Pancreas (tissue), 10 donors: ENCODE measurements at places on chromosomes 12 and 14. TPM values are rescaled to one million over a fixed set of nuclear protein-coding genes. Genes with fewer than 3 reads are reported as not detected.

- H3K27me3 ChIP-seq, result no peaks in the 10 kb centered on the region
- H3K4me3 ChIP-seq, result no peak overlapping the region
- no peaks in the 10 kb centered on the region for H3K36me3 ChIP-seq
- no peak overlapping the region for H3K27ac ChIP-seq
- DNase-seq, result no peak
Measured at GRCh38 chr12:106934277-106934676, 21.4 kb upstream of the TMEM263 start.

Gene TAS2R42
- total RNA-seq, result not detected

DNA sequence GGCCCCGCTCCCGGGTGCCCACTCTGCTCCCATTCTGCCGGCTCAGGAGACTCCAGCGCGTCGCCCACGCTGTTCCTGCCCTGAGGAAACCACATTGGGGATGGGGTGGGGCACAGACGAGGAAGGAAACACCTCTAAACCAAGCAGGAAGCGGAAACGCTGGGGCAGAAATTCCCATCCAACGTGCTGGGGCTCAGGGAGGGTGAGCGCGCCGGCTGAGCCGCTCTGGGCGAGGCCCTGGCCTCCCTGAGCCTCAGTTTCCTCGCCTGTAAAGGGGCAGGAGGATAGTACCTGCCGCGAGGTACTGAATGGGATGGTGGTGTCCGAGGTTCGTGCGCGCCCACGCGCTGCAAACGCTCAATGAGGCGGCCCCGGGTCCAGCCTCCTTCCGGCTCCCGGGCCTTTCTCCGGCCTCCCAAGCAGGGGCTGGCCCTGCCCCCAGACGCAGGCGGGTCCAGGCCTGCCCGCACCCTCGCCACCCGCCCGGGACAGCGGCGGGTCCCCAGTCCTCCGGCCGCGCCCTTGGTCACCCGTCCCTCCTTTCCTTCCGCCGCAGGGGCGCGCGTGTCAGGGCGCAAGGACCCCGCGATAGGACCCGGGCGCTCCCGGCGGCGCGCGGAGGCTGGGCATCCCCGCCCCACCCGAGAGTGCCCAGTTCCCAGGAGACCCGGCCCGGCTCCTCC, 673 bp downstream of the BEGAIN start:
- H3K27me3 ChIP-seq, result no peaks in the 10 kb centered on the region
- H3K36me3 ChIP-seq, result no peaks in the 10 kb centered on the region
- H3K4me3 ChIP-seq, result peak overlapping the region; percentile 37
- H3K27ac ChIP-seq, result no peak overlapping the region
- no peaks in the 10 kb centered on the region for H3K4me1 ChIP-seq
- no peak for DNase-seq

GRCh38 chr14:35355981-35356841, 48.3 kb downstream of the NFKBIA start:
- peak overlapping the region; percentile 44 for H3K27ac ChIP-seq
- H3K36me3 ChIP-seq, result no peaks in the 10 kb centered on the region
- no peak for DNase-seq

DNA sequence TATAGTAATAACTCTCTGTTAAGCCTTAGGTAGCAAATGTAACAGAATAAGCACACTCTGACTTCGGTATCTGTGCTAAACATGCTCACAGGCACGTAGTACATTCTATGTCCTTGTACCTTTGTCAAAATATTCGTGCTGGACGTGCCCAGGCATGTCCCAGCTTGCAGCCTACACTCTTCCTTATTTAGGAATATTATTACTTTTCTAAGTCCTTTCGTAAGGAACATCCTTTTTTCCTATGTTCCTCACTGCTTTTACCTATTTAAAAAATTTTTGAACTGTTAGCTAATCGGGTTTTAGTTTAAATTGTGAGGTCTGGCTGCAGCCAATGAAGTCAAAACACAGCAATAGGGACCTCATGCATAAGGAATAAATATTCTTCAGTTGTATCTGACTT, 24.1 kb upstream of the UBC start:
- H3K27ac ChIP-seq, result peak overlapping the region; percentile 94
- DNase-seq, result no peak
- no peaks in the 10 kb centered on the region for H3K27me3 ChIP-seq
- peaks cover 14% of the 10 kb centered on the region for H3K4me1 ChIP-seq

Gene IL31
- total RNA-seq, result not detected

GRCh38 chr14:90757452-90757851, 58.8 kb downstream of the TTC7B start:
- no peak for DNase-seq
- H3K4me3 ChIP-seq, result no peak overlapping the region
- H3K27ac ChIP-seq, result no peak overlapping the region
- no peaks in the 10 kb centered on the region for H3K27me3 ChIP-seq
- no peaks in the 10 kb centered on the region for H3K4me1 ChIP-seq
- H3K36me3 ChIP-seq, result no peaks in the 10 kb centered on the region

Gene CDKL1
- total RNA-seq, result 3.7 TPM

- H3K36me3 ChIP-seq, result no peaks in the 10 kb centered on the region
- no peak overlapping the region for H3K4me3 ChIP-seq
- peaks cover 7% of the 10 kb centered on the region for H3K4me1 ChIP-seq
Measured at GRCh38 chr12:106249411-106250135, 1.8 kb upstream of the CKAP4 start.

DNA sequence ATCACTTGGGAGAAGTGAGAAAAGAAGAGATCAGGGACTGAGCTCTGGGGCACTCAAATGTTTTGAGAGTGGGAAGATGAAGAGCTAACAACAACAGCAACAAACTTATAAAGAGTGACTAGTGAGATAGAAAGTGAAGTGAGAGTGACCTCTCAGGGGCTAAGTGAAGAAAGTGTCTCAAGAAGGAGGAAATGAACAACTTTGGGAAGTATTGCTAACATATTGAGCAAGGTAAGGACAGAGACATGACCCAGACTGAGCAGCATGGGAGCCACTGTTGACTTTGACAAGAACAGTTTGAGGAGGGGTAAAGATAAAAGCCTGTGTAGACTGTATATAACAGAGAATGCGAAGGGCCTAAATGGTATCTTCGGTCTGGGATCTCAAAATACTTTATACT, 155.1 kb upstream of the BTG1 start:
- DNase-seq, result no peak
- H3K36me3 ChIP-seq, result no peaks in the 10 kb centered on the region

Gene TDRD9
- total RNA-seq, result 0.67 TPM

Gene KCNC2
- total RNA-seq, result not detected

Gene RNFT2
- total RNA-seq, result 1.4 TPM

Gene SLC5A8
- total RNA-seq, result not detected

Gene PRB2
- total RNA-seq, result not detected

Gene DPF3
- total RNA-seq, result 1.3 TPM

GRCh38 chr12:94048757-94049156, 99.6 kb upstream of the PLXNC1 start:
- no peak overlapping the region for H3K4me3 ChIP-seq
- H3K27ac ChIP-seq, result no peak overlapping the region
- no peaks in the 10 kb centered on the region for H3K4me1 ChIP-seq
- H3K36me3 ChIP-seq, result no peaks in the 10 kb centered on the region
- H3K27me3 ChIP-seq, result no peaks in the 10 kb centered on the region
- no peak for DNase-seq

DNA sequence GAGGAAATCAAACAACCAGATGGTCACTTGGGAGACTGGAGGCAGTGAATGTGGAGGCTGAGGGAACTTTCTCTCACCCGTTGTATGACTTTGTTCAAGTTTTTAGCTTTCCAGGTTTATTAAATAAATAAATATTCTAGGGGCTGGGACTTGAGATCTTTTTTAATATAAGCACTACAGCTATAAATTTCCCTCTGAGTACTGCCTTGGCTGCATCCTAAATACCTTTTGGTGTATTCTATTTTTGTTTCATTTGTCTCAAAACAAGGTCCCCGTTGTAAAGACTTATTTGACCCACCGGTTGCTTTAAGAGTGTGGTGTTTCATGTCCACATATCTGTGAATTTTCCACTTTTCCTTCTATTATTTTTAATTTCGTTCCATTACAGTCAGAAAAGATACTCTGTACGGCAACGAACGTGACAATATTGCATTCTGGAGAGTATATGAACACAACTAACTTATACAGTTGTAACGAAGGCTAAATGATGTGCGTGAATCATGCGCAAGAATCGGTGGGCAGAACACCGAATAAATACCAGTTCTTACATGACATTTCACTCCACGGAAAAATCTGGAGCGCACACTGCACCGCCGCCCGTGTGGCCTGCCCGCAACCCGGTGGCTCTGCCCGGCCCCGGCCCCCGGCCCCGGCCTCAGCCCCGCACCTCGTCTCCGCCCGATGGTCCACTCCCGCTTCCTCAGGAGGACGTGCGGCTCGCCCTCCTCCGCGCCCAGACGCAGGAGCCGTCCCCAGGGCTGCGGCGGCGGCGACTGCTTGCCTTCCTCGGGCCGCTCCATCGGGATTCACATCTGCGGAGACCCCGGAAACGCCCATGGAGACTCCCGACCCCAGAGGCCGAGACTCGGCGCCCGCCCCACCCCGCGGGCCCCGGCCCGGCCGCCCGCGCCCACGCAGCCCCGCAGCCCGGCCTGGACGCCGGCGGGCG, 602 bp downstream of the CHFR start:
- DNase-seq, result no peak
- no peaks in the 10 kb centered on the region for H3K36me3 ChIP-seq
- no peaks in the 10 kb centered on the region for H3K27me3 ChIP-seq
- peak overlapping the region; percentile 92 for H3K4me3 ChIP-seq
- no peaks in the 10 kb centered on the region for H3K4me1 ChIP-seq

DNA sequence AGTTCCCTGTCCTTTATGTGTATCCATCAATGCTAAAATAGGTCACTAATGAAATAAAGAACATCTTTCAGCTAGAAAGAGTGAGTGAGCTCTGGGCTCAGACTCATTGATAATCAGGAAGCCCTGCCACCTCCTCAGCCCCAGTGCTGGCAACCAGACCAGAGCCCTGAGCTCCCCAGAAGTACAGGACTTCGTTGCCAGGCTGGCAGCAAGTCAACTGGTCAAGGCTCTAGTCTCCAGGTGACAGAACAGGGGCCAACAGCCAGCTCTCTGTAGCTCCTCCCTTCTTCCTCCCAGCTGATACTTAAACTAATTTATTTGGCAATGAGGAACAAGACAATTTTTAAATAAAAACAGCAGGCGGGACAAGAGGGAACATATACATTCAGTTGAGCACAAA, 145.3 kb downstream of the EGLN3 start:
- no peak overlapping the region for H3K4me3 ChIP-seq
- peak; percentile 47 for DNase-seq
- no peaks in the 10 kb centered on the region for H3K4me1 ChIP-seq
- no peaks in the 10 kb centered on the region for H3K27me3 ChIP-seq
- no peaks in the 10 kb centered on the region for H3K36me3 ChIP-seq
- no peak overlapping the region for H3K27ac ChIP-seq

- DNase-seq, result no peak
- peaks cover 13% of the 10 kb centered on the region for H3K4me1 ChIP-seq
- no peaks in the 10 kb centered on the region for H3K36me3 ChIP-seq
- H3K27ac ChIP-seq, result no peak overlapping the region
- H3K27me3 ChIP-seq, result no peaks in the 10 kb centered on the region
Measured at GRCh38 chr14:86481104-86481503, 951.2 kb downstream of the FLRT2 start.

Gene ACOT6
- not detected for total RNA-seq

DNA sequence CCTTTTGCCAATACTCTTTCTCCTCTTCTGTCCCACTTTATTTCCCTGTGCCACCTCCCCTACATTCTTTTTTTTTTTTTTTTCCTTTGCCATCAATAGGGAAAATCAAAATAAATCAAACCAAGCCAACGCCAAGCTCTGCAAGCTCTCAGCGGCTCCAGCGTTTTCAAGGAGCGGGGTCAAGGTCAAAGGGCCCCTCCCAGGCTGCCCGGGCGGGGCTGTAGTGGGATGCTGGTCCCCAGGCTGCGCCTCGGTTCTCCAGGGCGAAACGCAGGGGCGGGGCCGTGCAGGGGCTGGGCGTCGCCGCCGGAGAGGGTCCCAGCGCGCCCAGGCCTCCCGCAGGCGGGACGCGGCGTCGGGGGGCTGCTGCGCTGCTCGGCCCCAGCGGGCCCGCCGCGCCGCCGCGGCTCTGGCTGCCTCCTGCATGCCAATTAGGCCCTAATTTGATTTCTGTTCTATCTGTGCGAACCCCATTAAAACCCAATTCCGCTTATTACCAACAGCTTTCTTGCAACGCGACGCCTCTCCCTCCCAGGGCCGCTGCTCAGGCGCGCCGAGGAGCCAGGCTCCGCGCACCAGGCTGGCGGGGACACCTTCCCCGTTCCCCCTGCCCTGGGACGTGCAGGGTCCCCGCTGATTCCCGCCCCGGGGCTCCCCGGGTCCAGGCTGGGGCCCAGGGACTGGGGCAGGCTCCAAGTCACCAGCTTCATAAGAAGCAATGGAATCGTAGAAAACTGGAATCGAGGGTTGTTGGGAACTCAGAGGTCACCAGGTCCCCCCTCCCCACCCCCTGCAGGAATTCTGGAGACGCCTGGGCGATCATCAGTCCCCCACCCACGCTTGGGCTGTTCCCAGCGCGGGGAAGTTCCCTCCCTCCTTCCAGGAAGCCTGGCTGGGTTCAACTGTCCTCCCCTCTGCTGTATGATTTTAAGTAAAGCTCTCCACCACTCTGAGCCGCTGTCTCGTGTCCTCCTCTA, 50.7 kb upstream of the MAP1LC3B2 start:
- no peak overlapping the region for H3K27ac ChIP-seq
- no peaks in the 10 kb centered on the region for H3K36me3 ChIP-seq
- H3K4me3 ChIP-seq, result no peak overlapping the region

Gene ADAM20
- total RNA-seq, result 0.51 TPM

GRCh38 chr14:60175255-60175902, 10.2 kb upstream of the DHRS7 start:
- H3K27me3 ChIP-seq, result no peaks in the 10 kb centered on the region
- no peak for DNase-seq
- H3K36me3 ChIP-seq, result no peaks in the 10 kb centered on the region
- no peaks in the 10 kb centered on the region for H3K4me1 ChIP-seq
- H3K4me3 ChIP-seq, result no peak overlapping the region

DNA sequence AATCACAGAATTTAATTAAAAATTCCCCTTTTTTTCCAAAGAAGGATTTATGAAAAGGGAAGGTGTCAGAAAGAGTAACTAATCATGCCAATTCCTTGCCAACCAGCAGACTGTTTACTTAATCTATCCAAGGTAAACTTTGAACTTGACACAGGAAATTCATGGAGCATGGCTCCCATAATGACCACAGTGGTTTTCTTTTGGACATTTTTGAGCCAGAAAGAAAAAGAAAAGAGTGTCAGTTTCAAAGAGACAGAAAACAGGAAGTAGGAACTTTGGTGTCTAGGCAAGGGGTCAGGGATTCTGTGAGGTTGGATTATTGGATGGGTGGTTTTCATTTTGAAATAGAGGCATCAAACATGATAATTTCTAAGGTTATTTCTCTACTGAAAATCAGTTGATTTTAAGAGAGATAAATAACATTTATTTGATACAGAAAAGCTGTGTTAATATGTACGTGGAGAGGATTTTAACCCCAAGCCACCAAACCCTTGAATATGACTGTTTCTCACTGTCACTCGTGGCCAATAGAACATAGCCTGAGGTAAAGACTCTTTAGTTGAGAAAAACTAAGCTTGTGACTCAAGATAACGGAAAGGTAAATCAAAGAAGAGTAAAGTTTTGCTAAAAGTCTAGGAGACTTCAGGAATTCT, 196.1 kb downstream of the TTC6 start:
- no peak overlapping the region for H3K4me3 ChIP-seq
- no peak for DNase-seq
- H3K27me3 ChIP-seq, result no peaks in the 10 kb centered on the region
- H3K4me1 ChIP-seq, result peaks cover 7% of the 10 kb centered on the region

Gene ESR2
- 0.08 TPM for total RNA-seq
